A549 treated with RU486 at 1 μM for 4 hours (cell line): ENCODE measurements at places on chromosomes 4 and X. TPM values are rescaled to one million over a fixed set of nuclear protein-coding genes. Genes with fewer than 3 reads are reported as not detected.

The UNC5C gene
- total RNA-seq, result 0.02 TPM in 1 of 5 replicates, not detected in the others

The TXK gene
- 0.11 to 0.20 TPM (median 0.15 TPM) in 5 replicates for total RNA-seq

The PPEF2 gene
- 0.46 TPM in 1 of 5 replicates, not detected in the others for total RNA-seq

The XKRX gene
- total RNA-seq, result 0.20 to 0.30 TPM (median 0.27 TPM) in 5 replicates

The EVC gene
- 8.5 to 13.4 TPM (median 11.6 TPM) in 5 replicates for total RNA-seq
